ENCODE measurements at places on chromosomes 4 and X.
A peak's percentile ranks its signal among the peaks of the same experiment; 100 is the strongest.

- no peak for DNase-seq
Observed at GRCh38 chr4:37232315-37232714, 12.2 kb upstream of the NWD2 start.

- no peak for DNase-seq
Observed at GRCh38 chr4:95715830-95716229, 124.1 kb upstream of the PDHA2 start.

- DNase-seq: no peak
Observed at GRCh38 chr4:138405466-138405891, 163.3 kb upstream of the SLC7A11 start.

DNA sequence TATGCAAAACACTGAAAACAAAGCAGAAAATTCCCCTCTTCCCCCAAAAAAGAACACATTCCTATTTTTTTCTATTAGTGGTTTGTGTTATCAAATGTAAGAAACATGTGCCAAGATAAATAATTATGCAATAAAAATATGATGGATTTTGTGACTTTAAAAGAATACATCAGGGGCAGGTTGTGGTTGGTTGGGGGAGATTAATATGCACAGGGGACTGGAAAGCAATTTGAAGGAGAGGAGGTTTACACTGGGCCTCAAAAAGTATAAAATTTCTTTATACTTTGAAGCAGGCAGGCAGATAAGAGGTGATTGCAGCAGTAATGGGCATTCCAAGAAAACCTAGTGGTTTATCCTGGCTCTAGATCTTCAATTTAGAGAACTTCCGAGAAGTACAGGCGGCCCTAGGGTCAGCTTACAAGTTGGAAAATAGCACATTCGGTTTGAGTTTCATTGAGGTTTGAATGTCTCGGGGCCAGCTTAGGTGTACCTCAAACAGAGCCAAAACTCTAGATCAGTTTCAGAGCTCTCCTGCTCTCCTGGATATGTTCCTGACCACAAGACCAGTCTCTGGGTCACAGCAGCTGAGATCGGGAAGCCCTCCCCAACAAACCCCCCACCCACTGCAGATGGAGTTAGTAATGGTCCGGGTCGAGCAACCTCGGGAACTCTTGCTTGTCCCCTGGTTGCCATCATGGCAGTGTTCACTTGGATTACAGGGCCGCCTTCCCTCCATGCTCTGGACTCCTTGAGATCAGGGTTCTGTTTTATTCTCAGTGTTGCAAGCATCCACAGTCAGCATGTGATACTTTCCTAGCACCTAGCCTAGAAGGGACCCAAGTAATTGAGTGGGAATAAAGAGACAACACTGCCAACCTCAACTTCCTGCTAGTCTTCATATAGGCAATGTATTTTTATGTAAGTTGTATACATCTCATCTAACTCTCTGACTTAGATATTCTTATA, 112.1 kb upstream of the DDIT4L start:
- DNase-seq: no peak

DNA sequence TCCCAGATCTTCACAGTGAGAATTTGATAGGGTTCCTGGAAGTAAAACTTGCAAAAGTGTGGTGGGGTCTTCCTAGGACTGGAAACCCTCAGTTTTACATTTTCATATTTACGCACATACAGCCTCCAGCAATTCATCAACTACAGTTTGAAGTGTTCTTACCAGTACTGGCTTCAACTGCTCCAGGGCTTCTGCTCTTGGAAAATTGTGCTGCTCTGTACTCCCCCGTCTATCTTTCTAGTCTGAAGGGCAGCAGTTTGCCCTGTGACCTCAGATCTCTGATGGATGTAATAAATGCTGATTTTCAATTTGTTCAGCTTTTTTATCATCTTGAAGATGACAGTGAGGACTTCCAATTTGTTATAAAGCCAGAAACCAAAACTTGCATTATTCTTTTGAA, 458.9 kb upstream of the FSTL5 start:
- no peak for DNase-seq

DNA sequence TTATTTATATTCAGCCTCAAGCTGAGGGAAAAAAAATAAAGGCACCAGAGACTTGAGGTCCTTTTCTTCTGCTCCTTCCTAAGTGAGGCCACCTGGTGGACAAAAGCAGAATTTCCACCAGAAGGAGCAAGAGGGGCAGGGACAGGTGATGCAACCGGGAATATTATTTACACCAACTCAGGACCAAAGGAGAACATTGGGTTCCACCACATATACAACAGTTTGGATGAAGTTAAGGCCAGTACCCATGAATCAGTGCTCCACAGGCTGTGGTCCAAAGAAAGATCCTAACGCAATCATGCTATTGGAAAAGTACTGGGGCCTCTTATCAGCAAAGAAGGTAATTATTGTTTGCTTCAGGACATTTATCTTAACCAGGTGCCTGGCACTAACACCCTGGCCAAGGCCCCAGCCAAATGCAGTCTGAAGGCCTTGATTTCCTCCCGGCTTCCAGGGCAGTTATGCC, 57.4 kb downstream of the TSC22D3 start:
- DNase-seq: peak; percentile 62

DNA sequence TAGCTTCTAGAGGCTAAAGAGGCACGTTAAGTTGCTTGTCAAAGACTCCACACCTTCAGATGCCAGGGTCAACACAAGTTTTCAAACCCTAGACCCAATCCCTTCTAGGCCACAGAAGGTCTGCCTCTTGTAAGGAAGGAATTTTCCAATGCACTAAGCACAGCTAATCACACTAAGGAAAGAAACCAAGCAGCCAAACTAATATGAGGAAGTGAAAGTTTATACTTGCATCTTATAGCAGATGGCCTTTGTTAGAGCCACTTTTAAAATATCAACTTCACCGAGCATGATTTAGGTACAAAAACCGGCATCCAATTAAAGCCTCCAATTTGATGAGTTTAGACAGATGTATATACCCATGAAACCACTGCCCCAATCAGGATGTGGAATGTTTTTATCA, 9.9 kb downstream of the FHL1 start:
- no peak for DNase-seq

- DNase-seq: no peak
Observed at GRCh38 chrX:118594697-118595420, 99.2 kb downstream of the DOCK11 start.

DNA sequence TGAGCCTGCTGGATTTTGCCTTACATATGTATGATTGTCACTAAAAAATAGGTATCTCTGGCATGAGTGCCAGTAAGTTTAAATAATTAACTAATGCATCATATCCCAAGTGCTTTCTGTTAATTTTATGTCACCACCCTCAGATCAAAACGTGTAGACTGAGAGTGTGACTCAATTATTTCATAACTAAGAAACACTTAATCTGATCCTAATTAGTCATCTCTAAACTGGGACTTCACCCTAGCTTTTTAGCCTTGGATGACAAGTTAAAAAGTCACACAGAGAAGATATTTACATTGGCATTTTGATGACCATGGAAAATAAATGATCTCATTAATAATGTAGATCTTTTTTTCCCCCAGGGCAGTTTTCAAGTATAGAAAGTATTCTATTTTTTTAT, 23.1 kb upstream of the SLC6A14 start:
- DNase-seq: no peak

DNA sequence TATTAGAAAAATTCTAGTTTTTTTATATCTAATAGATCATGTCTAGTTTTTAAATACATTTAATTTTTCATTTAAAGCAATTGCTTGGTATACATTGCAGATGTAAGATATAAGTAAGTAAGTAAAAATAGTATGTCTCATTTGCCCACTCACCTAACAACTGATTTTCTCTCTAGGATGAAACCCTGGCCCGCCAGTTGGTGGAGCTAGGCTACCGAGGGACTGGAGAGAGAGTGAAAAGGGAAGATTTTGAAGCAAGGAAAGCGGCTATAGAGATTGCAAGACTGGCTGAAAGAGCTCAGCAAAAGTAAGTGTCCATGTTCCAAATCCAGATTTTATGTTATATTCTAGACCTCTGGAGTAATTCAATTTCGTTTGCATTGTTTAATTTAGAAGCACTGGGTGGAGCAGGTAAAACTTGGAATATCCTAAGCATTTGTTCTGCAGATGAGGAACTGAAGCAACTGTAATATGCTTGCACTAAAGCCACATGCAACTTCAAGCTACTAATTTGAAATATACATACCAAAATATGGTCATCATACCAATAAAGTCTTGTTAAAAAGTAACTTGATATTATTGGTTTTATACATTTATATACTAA, 27.1 kb downstream of the CFAP299 start:
- peak; percentile 5 for DNase-seq

DNA sequence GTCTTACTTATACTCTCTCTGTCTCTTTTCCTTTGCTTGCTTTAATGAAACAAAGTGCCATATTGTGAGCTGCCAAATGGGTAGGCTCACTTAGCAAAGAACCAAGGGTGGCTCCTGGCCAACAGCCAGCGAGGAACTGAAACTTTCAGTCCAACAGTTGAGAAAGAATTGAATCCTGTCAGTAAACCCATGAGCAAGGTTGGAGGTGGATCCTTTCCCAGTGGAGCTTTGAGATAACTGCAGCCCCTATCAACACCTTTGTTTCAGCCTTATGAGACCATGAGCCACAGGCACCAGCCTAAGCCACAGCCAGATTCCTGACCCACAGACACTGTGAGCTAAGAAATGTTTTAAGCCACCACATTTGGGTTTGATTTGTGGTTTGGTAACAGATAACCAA, 362.2 kb downstream of the PDGFC start:
- no peak for DNase-seq

DNA sequence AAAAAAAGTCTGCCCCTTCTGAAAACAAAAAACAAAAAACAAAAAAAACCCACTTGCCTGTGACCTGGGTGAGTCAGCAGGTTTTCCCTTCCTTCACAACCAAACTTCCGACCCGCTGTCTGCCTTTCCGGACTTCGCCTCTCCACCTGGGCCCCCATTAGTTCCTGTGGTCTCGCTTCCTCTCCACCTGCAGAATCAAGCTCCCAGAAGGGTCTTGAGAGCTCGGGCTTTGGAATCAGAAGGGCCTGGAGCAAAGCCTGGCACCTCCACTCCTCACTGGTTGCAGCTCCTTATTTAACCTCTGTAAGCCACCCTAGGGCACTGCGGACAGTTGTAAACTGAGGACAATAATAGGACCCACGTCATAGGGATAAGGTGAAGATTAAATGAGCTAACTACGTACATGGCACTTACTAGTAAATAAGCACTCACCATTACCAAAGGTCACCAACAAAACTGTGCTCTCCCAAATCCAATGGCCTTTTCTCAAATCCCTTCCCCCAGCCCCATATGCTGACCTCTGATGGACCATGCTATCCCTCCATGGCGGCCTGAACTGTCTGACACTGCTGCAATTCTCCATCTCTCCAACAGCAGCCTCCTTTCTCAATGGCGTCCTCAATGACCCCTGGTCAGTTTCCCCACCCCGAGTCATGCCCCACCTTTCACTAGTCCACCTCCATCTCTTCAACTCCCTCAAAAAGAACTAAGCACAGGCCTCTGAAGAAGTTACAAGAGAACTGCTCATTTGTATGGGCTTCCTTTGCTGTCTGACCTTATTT, 64.2 kb downstream of the IRF2 start:
- no peak for DNase-seq

DNA sequence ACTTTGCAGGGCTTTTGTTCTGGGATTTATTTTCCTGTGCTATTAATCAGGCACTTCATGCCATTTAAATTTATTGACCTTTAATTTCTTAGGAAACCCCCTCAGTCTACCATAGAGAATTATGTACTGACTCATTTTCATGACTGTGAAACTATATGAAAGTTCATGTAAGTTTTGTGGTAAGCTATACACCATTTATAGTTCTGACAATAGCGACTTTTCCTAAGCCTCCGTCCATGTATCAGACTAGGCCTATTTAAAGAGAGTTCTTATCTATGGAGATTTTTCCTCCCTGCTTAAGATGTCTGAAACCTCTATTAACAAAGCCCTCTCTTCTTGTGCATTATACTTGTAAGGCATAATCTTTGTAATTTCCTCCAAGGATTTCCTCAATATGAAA, 111.6 kb downstream of the AFF2 start:
- no peak for DNase-seq

- no peak for DNase-seq
Observed at GRCh38 chr4:89064848-89065247, 7.9 kb upstream of the FAM13A start.

GRCh38 chrX:46722742-46723568, 36.0 kb downstream of the SLC9A7 start:
- no peak for DNase-seq

DNA sequence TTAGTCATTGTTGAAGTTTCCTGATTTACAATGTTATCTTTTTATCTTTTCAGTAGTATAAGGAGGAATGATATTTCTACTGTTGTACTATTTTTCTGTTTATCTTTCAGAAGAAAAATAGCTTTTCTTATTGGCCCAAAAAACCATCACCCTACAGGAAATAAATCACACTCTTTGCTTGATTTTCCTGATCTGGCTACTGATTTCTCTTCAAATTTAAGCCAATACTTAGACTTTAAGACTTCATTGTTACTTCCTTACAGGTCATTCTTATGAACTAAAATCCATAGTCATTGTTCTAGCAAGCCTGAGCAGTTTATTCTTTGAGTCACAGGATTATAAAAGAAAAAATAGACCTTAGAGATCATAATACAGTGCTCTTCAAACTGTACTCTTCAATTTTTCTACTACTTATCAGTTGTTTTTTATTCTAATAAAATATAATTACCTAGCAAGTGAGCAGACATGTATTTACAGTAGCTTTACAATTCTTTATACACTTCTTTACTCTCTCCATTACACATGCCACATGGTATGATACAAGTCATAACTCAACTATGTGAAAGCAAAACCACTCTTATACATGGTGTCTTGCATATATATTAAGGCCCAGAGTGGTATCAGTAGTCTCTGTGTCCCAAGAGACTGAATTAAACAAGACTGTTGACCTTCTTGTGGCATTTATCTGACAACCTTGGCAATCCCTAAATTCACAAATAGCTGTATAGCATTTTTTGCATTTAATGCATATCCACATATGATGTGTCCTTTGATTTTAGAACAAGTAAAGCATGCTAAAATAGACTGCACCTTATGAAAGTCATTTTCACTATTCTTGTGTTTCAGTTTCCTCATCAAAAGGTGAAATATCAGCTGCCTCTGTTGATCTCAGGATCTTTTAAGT, 47.9 kb downstream of the TET2 start:
- no peak for DNase-seq

GRCh38 chr4:1321486-1321885, 25.5 kb upstream of the UVSSA start:
- DNase-seq: no peak

GRCh38 chr4:19748519-19749479, 502.9 kb upstream of the SLIT2 start:
- DNase-seq: no peak

GRCh38 chr4:10599574-10599973, 85.0 kb downstream of the CLNK start:
- no peak for DNase-seq

DNA sequence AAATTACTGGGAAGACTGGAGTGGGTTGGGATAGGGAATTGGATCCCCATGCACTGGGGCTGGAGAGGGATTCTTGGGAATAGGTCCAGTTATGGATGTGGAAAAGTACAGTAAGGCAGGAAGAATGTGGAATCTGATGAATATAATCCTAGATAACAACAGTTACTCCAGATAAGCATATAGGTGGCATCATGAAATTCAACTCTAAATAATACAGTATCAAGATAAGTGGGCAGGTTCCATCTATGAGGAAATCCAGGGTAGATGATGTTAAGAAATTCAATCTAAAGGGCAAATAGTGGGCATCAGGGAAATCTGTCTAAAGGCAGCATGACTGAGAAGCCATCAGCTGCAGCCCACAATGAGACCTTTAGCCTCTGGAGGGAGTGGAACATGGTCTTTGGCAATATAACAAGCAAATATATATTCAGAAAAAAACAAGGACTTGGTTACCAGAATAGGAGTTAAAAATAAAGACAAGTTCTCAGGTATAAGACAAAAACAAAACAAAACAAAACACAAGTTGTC, 1.2 kb downstream of the DTHD1 start:
- no peak for DNase-seq

- DNase-seq: no peak
Observed at GRCh38 chr4:33886356-33886755, 2358.0 kb downstream of the ARAP2 start.

Measured in midbrain (tissue), 1 donor.